ENCODE measurements at places on chromosomes 2 and 18.

- no peak for DNase-seq
These were observed 61.2 kb upstream of the ATL2 start for GRCh38 chr2:38438133-38438882.

DNA sequence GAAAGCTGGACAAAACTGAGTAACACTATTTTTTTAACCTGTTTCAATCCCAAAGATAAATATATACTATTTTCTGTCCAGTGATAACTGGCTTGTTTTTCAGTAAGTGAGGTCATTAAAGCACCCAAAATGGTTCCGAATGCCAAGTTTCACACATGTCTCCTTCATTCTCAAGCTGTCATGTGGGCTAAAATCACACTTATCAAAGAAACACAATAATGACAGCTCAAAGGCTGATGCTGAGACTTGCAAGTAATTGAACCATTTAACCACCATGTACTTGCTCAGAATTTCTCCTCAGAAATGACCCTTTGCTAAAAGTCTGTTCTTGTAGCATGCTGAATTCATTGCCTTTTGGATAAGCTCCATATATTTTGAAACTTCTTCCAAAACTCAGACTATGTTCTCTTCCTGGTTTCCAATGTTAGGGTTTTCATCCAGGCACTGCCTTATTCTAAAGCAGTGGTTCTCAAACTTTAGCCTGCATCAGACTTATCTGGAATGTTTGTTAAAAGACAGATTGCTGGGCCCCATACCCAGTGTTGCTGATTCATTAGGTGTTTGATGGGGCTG lies 149.8 kb downstream of the VWC2L start:
- no peak for DNase-seq

GRCh38 chr2:170396799-170397459 lies 219.0 kb downstream of the MYO3B start:
- no peak for DNase-seq

DNA sequence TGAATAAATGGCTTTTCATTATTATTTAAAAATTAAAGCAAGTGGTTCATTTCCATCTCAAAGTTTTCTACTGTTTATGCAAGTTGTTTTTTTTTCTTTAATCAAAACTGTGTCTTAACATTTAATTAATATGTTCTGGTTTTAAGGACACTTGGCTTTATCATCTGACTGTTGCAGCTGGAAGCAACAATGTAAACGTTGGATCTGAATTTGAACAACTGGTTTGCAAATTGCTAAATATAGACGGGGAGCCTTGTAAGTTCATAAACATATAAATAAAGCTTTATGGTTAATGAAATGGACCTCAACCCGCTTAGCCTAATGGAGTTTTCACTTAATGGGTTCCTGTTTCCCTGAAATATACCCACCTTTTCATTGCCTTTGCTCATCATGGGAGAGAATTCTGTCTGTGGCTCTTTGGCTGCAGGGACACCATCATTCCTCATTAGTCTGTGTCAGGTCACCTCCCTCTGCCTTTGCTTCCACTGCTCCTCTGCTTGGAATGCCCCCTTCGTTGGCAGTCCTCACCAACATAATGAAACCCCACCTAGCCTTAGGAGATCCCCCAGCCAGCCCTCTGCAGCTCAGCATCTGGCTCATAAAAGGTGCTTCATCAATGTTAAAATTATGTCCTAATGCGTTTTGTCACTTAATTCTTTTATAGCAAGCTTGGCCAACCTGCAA lies 44.2 kb upstream of the DYNC2LI1 start:
- no peak for DNase-seq

- no peak for DNase-seq
These were observed 1.5 kb upstream of the FLACC1 start for GRCh38 chr2:201358684-201359083.

DNA sequence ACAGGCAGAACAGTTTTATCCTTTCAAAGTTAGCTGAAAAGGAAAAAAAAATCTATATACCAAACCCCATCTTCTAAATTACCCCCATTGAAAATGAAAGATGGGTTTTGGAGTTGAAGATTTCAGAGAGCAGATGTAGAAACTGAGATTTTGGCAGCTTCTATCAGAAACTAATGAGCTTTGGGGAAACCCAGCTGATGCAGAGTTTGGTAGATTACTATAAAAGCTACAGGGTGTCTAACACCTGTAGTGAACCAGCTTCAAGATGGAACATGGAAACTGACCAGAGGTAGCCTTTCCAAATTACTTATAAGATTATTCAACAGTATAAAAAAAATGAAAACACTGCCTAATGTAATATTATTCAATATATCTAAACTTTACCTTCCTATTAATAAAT lies 583.1 kb downstream of the XIRP2 start:
- no peak for DNase-seq

DNA sequence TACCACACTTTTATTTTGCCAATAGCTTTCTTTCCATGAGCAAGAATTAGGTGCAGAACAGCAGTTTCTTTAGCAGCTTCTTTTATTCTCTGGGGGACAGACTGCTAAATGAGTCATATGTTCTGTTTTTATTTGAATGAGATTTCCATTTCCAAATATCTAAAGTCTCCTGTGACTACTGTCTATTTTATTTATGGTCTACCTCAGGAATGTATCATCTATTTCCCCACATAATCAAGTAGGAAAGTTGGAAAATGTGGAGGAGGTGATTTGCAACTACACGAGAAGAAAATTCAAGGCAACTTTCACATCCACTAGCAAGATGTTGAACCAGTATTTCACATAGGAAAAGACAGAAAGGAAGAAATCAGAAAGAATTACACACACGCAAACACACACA lies 139.9 kb upstream of the MEX3C start:
- DNase-seq, result no peak

DNA sequence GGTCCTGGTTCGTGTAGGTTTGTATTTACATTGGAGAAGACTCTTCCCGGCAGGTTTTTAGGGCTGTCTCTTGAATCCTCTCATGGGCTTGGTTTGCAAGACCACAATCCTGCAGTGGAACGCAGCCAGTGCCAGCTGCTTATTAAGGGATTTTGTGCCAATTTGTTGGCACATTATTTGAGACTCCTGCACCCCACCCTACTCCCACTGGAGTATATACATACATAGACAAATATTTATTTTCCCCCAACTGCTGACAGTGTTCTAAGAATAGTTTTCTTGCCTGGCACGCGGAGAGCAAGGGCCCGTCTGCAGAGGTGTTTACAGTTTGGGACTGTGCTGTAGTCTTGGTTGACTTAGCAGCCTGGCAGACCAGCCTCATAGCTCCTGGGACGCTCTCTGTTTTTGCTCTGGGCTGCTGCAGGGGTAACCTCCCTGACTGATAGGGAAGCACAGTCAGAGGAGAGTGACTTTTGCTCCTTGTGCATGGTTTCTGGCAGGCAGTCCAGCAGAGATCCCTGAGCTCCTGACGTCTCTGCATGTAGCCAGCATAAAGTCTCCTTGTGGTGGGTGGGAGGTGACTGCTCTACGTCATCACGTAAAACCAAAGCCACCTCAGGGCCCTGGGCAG lies 1.9 kb downstream of the LDLRAD4 start:
- DNase-seq, result no peak

- no peak for DNase-seq
These were observed 39.0 kb upstream of the STRN start for GRCh38 chr2:37005118-37005868.

DNA sequence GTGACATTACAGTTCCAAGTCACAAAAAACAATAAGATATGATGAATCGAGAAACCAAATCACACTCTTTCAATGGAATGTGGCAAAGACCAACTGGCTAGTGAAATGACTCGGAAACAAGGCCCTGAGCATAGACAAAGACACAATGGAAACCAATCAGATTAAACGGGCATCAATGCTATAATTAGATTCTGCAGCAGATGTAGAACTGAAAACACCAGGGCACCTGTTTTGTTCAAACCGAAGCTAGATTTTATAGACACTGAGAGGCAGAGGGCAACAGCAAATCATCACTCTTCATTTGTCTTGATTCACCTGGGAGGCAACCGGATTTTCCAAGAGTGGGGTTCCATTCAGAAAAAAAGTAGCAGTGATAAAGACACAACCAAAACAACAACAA lies 92.8 kb upstream of the BARD1 start:
- DNase-seq, result no peak

- no peak for DNase-seq
These were observed 281.3 kb downstream of the STK39 start for GRCh38 chr2:167965907-167966761.

GRCh38 chr2:216724190-216724589 lies 28.8 kb upstream of the IGFBP5 start:
- DNase-seq, result no peak

GRCh38 chr18:38606841-38607240 lies 1041.2 kb upstream of the CELF4 start:
- DNase-seq, result no peak

DNA sequence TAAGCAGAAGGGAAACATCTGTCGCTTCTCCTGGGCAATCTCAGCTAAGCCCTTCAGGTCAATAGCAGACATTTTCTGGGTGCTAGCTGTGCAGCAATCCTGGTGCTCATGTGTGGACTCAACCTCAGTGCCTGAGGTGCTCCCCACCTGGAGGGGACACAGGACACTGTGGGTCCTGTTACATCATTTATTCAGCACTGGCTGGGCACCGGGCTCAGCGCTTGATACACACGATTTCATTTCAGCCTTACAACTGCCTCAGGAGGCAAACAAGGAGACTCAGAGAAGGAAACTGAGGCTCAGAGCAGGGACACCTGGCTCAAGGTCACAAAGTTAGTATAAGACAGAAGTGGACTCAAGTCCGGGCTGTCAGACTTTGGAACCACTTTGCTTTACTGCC lies 46.7 kb downstream of the MARCO start:
- no peak for DNase-seq

GRCh38 chr18:59553273-59553870 lies 143.9 kb downstream of the CCBE1 start:
- DNase-seq, result no peak

DNA sequence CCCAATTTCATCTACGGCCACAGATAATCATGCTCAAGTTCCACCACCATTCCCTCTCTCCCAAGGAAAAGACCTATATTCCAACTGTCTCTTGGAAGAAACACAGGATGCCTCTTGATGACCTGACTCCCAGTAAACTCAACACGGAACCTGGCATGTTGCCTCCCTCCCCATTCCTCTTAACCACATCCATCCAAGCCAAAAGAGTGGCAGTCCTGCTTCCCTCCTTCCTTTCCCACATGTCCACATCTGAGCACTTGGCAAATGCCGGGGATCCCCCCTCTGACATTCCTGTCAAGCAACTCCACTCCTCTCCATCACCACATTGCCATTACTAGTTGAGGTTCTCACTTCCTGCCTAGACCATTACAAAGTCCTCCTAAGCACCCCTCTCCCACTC lies 49.4 kb downstream of the PID1 start:
- DNase-seq, result no peak

- DNase-seq, result no peak
These were observed 28.0 kb downstream of the CROCC2 start for GRCh38 chr2:240933966-240934700.

DNA sequence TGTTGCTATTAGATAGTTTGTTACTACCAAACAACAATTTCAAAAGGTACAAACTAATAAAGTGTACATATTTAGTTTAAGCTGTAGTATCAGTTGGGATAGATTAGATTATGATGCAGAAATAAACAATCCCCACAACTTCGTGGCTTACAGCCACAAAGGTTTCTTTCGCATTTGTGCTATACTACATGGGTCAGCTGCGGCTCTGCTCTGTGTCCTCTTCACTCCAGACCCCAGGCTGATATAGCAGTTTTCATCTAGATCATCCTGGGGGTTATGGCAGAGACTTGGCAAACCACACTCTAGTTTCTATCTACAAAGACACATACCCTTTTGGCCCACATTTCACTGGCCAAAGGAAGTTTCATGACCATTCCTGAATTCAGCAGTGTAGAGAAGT lies 108.0 kb upstream of the SP5 start:
- DNase-seq, result no peak

GRCh38 chr18:48762836-48763718 lies 187.7 kb downstream of the SMAD7 start:
- no peak for DNase-seq

Data from caudate nucleus (tissue), 63 donors.